ENCODE measurements at places on chromosomes 6 and 20.

- DNase-seq: no peak
These were observed 63.0 kb upstream of the CD2AP start for GRCh38 chr6:47414423-47415167.

DNA sequence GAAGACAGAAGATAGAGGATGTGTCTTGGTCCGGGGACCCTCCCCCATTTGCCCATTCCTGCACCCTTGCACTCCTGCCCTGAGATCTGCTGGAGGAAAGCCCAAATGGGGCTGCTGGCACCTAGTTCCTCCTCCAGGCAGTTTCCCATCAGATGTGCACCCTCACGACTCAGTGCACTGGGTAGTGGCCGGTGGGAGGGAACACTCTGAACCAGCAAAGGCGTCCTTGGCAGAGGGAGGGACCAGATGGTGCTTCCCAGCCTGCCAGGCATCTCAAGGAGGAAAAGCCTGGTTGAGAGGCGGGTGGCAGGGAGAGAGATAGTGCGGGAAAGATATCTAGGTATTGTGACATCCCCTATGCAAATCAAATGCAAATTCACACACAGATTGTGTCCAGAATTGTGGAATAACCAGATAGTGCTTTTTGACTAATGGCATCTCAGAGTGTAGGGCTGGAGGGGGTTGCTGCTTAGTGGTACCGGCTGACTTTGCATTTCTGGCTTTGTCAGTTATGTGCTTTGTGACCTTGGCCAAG, 19.5 kb downstream of the TMEM151B start:
- no peak for DNase-seq

DNA sequence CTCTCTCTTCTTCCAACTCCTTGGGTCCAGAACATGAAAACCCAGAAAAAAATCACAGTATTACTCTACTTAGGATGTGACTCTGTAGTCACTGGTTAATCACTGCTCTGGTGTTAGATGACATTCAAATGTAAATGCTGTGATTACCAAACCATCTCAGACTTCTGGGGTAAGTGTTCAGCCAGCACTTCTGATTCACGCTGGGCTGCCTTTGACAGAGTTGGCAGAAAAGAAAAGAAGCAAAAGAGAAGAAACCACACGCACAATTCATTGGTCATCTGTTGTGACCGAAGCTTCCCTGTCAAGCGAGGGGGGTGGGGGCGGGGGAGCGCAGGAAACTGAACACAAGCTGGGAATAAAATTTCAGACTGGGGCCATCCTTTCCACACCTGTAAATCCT, 82.7 kb downstream of the PSMG4 start:
- no peak for DNase-seq

- no peak for DNase-seq
These were observed 41.6 kb downstream of the PRND start for GRCh38 chr20:4763261-4763660.

- DNase-seq: no peak
These were observed 64.4 kb downstream of the GTF2H5 start for GRCh38 chr6:158232316-158233213.

- DNase-seq: no peak
These were observed 6.9 kb upstream of the RNF144B start for GRCh38 chr6:18380158-18380836.

DNA sequence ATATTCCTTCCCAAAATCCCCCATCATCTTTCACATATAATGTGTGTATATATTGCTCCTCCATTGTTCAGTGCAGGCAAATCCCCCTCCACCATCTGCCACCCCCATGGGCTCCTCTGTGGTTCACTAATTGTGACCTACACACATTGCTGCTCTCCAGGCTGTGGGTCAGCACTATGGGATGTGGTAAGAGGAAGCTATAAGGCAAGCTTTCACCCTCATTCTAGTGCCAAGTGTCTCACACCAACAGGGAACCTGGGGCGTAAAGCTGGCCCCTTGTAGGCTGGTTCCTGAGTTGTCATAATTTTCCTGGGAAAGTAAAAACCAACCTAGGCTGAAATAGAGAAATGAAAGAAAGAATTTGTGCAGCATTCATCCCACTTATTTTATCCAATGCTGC, 16.8 kb downstream of the FKBP1A start:
- no peak for DNase-seq

DNA sequence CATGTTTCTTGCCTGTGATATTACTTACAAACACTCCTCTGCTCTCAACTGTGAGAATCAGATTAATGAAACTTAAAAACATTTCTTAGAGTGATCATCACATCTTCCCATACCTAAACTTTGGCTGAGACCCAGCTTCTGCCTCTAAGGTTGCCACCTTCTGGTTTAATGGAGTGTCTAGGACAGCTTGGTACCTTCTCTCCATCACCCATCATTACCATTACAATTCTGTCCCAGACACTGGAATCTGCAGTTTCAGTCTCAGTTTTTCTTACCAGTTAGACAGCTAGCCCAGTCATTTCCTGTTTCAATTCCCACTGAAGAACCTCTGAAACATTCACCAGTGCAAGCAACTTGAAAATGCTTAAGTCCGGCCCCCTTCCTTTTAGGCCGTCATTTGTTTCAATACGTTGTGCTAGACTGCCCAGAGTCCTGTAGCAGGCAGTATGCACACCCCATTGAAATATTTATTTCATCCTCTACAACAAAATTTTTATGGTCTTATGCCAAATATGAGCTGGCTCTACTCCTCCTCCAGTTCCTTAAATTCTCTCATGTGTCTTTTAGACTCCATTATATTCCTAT, 107.0 kb upstream of the FOXO3 start:
- DNase-seq: no peak

Measured in HFF-Myc (cell line).